Hepatocyte (in vitro differentiated cells): ENCODE measurements at places on chromosomes 7 and 10. TPM values are rescaled to one million over a fixed set of nuclear protein-coding genes. Genes with fewer than 3 reads are reported as not detected.

Gene HMX3
- not detected in 2 replicates for polyA plus RNA-seq

Gene CPA2
- polyA plus RNA-seq, result 284 and 303 TPM in 2 replicates

Gene TIMM23B
- 15.0 and 22.6 TPM in 2 replicates for polyA plus RNA-seq

Gene AGR2
- polyA plus RNA-seq, result 173 and 183 TPM in 2 replicates

Gene SFTPA1
- polyA plus RNA-seq, result not detected in 2 replicates

Gene TAS2R5
- 1.5 and 1.6 TPM in 2 replicates for polyA plus RNA-seq

Gene SYT15B
- 0.65 and 0.69 TPM in 2 replicates for polyA plus RNA-seq

Gene APBB1IP
- polyA plus RNA-seq, result 1.8 and 2.0 TPM in 2 replicates

Gene KEL
- polyA plus RNA-seq, result 12.7 and 12.8 TPM in 2 replicates

Gene OPN1SW
- 0.80 TPM in 1 of 2 replicates, not detected in the other for polyA plus RNA-seq

GRCh38 chr10:60453036-60453435 lies 63.4 kb upstream of the ANK3 start:
- H3K27me3 ChIP-seq, result no peaks in the 10 kb centered on the region
- no peaks in the 10 kb centered on the region for H3K4me1 ChIP-seq
- DNase-seq, result no peak
- no peaks in the 10 kb centered on the region for H3K36me3 ChIP-seq
- no peak overlapping the region for H3K27ac ChIP-seq
- no peak overlapping the region for H3K4me3 ChIP-seq

DNA sequence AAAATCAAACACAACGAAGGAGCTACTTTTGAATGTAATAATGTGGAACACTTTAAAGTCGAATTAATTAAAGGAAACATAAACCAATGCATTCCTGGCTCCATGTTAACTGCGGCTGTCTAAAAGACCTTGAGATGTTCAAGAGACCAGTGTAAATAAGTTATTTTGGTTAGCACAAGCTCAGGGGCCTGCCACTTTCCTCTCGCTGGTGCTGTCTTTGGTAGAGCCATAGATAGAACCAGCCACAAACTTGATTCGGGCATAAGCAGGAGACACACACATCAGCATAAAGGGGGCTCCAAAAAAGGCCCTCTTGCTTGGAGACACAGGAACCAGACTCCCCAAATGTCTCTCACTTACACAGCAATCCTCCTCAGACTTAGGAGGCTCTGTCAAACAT lies 121.6 kb upstream of the TBX20 start:
- H3K4me1 ChIP-seq, result peaks cover 18% of the 10 kb centered on the region
- H3K27ac ChIP-seq, result peak overlapping the region; percentile 54
- no peaks in the 10 kb centered on the region for H3K27me3 ChIP-seq
- no peak for DNase-seq
- no peak overlapping the region for H3K4me3 ChIP-seq

DNA sequence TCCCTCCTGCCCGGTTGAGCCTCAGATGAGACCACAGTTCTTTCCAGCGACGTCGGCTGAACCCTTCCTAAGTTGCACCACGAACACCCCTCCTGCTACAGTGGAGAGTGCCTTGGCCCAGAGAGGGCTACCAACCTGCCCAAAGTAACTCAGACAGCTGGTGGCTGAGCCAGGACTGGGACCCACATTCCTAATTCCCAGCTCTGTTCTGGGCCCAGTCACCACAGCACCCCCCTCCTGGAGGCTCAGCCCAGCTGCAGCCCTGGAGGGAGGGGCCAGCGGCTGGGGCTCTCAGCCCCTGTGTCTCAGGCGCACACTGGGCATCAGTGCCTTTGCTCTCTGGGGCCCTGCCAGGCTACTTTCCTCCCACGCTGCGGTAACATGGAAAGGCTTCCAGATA lies 10.6 kb downstream of the ATP6V1F start:
- no peak for DNase-seq
- H3K27me3 ChIP-seq, result peaks cover 7% of the 10 kb centered on the region
- H3K4me1 ChIP-seq, result peaks cover 8% of the 10 kb centered on the region
- H3K27ac ChIP-seq, result no peak overlapping the region
- no peaks in the 10 kb centered on the region for H3K36me3 ChIP-seq
- H3K4me3 ChIP-seq, result no peak overlapping the region

DNA sequence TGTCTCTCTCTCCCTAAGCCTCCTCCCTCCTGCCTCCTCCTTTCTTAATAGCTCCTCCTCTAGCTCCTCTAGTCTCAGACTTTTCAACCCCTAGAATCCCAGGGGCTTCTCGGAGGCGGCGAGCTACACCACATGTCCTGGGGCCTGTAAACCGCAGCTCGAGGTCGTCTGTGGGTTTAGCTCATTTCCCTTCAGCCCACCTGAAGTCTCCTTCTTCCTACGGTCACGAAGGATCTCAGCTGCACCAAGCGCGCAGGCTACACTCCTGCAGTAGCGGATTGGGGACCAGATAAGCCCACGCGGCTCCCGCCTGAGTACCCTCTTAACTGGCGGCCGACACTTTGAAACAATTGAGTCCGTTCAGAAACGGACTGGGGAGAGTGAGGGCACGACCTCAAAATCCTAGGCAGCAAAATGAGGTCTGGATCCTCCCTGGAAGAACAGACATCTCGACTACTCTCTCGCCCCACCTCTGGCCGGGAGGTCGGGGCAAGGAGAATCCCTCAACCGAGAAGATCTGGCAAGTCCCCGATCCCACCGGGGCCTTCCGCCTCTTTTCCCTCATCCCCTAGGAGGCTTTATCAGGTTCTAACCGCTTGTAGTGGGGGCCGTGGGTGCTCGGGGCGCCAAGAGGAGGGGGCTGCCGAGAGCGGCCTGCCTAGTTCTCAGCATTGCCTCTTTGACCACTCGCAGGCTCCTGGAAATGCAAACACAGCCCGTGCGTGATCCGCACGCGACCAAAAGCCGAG lies 1.3 kb upstream of the SORCS3 start:
- H3K36me3 ChIP-seq, result no peaks in the 10 kb centered on the region
- H3K27me3 ChIP-seq, result peaks cover 90% of the 10 kb centered on the region
- H3K4me1 ChIP-seq, result peaks cover 17% of the 10 kb centered on the region
- no peak overlapping the region for H3K27ac ChIP-seq
- DNase-seq, result no peak

GRCh38 chr7:45292481-45292880 lies 134.9 kb downstream of the RAMP3 start:
- no peaks in the 10 kb centered on the region for H3K4me1 ChIP-seq
- H3K27me3 ChIP-seq, result no peaks in the 10 kb centered on the region
- H3K36me3 ChIP-seq, result no peaks in the 10 kb centered on the region
- DNase-seq, result no peak

DNA sequence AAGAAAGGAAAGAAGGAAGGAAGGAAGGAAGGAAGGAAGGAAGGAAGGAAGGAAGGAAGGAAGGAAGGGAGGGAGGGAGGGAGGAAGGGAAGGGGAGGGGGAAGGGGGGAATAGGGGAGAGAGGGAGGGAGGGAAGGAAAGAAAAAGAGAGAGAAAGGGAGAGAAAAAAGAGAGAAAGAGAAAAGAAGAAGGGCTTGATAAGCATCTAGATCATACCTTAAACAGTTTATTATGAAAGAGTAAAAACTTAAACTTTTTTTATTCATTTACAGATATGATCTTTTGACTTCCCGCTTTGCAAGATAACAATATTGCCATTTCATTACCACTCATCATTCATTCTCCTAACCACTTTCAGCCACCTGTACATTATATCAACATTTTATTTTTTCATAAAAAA lies 53.6 kb upstream of the TMEM106B start:
- H3K27me3 ChIP-seq, result no peaks in the 10 kb centered on the region
- no peak overlapping the region for H3K27ac ChIP-seq
- H3K4me1 ChIP-seq, result no peaks in the 10 kb centered on the region
- H3K4me3 ChIP-seq, result no peak overlapping the region
- H3K36me3 ChIP-seq, result no peaks in the 10 kb centered on the region

- no peaks in the 10 kb centered on the region for H3K36me3 ChIP-seq
- no peaks in the 10 kb centered on the region for H3K4me1 ChIP-seq
- H3K4me3 ChIP-seq, result no peak overlapping the region
- no peaks in the 10 kb centered on the region for H3K27me3 ChIP-seq
These were observed 540.1 kb upstream of the FZD8 start for GRCh38 chr10:36182179-36182566.

- no peak overlapping the region for H3K4me3 ChIP-seq
- DNase-seq, result no peak
- H3K4me1 ChIP-seq, result no peaks in the 10 kb centered on the region
- H3K27ac ChIP-seq, result no peak overlapping the region
- no peaks in the 10 kb centered on the region for H3K27me3 ChIP-seq
- no peaks in the 10 kb centered on the region for H3K36me3 ChIP-seq
These were observed 155.0 kb downstream of the C7orf25 start for GRCh38 chr7:42756841-42757240.

DNA sequence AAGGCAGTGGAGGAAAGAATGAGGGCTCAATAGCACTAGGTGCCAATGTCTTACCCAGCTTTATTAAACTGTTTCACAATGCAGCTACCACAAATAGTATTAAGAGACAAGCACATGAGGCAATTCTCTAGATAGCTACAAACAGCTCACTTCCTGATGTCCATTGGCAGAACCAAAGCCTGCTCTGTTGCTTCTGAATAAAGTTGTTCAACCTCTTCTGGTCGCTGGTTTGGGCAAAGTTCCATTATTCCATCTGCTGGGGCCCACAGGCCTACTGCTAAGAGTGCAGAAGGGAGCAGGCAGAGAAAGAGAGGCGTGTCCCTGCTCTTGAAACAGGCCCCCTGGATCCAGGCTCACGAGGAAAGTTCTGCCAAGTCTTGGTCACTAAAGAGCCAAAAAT lies 173.9 kb downstream of the ZNF438 start:
- no peaks in the 10 kb centered on the region for H3K4me1 ChIP-seq
- no peak overlapping the region for H3K27ac ChIP-seq
- no peak overlapping the region for H3K4me3 ChIP-seq
- no peaks in the 10 kb centered on the region for H3K27me3 ChIP-seq
- DNase-seq, result peak; percentile 24
- no peaks in the 10 kb centered on the region for H3K36me3 ChIP-seq

GRCh38 chr7:31096198-31096876 lies 44.2 kb downstream of the ADCYAP1R1 start:
- no peak for DNase-seq
- H3K4me1 ChIP-seq, result no peaks in the 10 kb centered on the region
- no peak overlapping the region for H3K27ac ChIP-seq
- H3K27me3 ChIP-seq, result peaks cover 7% of the 10 kb centered on the region
- no peak overlapping the region for H3K4me3 ChIP-seq
- no peaks in the 10 kb centered on the region for H3K36me3 ChIP-seq

DNA sequence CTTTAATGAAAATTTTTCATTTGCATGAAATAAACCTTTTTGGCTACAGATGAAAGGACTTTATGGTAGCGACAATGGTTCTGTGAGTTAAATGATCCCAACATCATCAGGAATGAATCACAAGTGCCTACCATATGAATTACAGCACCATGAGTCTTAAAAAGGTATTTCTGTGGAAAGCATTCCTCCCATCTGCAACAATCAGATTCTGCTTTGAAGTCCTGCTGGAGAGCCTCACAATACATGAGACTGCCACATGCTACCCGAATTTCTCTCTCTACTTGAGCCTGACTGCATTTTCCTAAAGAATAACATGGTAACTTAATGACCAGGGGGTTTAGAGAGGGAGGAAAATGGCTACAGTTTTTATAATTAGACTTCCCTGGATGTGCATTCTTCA lies 190.3 kb downstream of the TWIST1 start:
- H3K27ac ChIP-seq, result no peak overlapping the region
- no peak overlapping the region for H3K4me3 ChIP-seq
- no peaks in the 10 kb centered on the region for H3K36me3 ChIP-seq

DNA sequence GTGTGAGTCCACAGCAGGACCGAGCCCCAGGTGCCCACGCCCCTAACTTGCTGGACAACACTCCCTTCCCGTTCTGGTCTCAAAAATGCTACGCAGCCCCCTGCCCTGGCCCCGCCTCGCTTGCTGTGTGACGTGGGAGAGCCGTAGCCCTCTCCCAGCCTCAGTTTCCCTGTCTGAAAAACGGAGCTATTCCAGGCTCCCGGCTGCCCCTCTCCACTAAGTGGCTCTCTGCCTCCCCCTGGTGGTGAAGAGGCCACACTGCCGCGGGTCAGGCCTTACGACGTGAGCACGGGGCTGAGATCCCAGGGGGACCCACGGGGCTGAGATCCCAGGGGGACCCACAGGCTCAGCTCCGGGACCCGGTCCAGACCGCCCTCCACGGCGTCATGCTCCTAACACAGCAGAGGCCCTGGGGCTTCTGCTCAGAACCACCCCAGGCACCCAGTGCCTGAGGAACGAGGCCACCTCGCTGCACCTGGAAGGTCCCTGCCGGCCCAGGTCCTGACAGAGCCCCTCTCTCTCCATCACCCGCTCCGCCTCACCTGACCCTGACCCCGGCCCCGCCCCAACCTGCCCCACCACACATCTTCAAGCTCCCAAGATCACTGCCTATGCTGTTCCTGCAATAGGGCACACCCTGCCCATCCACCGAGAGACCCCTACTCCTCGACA lies 26.7 kb downstream of the MICALL2 start:
- H3K27me3 ChIP-seq, result no peaks in the 10 kb centered on the region
- no peaks in the 10 kb centered on the region for H3K4me1 ChIP-seq
- no peaks in the 10 kb centered on the region for H3K36me3 ChIP-seq

GRCh38 chr10:28367929-28368484 lies 65.1 kb upstream of the MPP7 start:
- DNase-seq, result no peak
- peaks cover 14% of the 10 kb centered on the region for H3K4me1 ChIP-seq
- no peaks in the 10 kb centered on the region for H3K36me3 ChIP-seq
- H3K27ac ChIP-seq, result peak overlapping the region; percentile 6

- H3K36me3 ChIP-seq, result no peaks in the 10 kb centered on the region
- no peaks in the 10 kb centered on the region for H3K27me3 ChIP-seq
- no peak overlapping the region for H3K27ac ChIP-seq
- no peak for DNase-seq
- H3K4me1 ChIP-seq, result no peaks in the 10 kb centered on the region
These were observed 282.6 kb downstream of the AUTS2 start for GRCh38 chr7:69880840-69881239.

- no peaks in the 10 kb centered on the region for H3K27me3 ChIP-seq
- H3K4me1 ChIP-seq, result peaks cover 8% of the 10 kb centered on the region
- H3K27ac ChIP-seq, result no peak overlapping the region
- no peak overlapping the region for H3K4me3 ChIP-seq
These were observed 11.0 kb upstream of the FAS start for GRCh38 chr10:88979603-88980002.

DNA sequence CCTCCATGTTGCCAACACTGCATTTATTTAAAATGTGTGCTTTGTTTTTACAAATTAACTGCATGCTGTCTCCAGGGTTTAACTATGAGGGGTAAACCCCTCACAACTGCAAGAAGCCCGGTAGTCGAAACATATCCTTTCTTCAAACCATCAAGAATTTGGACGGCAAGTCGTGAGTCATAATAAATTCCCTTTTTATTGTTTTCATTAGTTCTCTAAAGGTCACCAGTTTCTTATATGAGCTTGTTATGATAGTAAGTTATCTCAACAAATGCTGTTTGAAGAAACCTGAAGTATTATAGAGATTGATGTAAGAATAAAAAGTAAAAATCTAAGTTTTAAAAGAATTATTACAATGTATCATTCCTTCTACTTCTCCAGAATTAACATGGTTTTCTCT lies 12.2 kb upstream of the FIGNL1 start:
- DNase-seq, result no peak
- no peaks in the 10 kb centered on the region for H3K27me3 ChIP-seq
- no peak overlapping the region for H3K27ac ChIP-seq
- no peak overlapping the region for H3K4me3 ChIP-seq
- H3K36me3 ChIP-seq, result no peaks in the 10 kb centered on the region

DNA sequence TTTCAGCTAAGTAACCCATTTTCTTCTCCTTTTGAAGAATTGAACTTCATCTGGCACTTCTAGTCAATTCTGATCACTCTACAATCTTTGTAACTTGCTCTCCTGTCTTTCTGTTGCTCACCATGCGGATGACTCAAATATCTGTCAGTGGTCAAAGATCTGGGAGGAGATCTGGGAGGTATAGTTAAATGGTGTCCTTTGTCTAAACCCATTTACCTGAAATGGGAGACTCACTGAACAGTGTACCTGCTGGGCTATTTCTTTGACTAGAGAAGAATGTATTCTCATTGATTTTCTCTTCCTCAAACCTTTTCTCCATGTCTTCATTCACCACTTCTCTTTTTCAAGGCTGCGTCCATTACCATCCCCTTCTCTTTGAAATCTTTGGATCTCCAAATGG lies 42.0 kb upstream of the PCLO start:
- H3K27ac ChIP-seq, result no peak overlapping the region
- no peaks in the 10 kb centered on the region for H3K36me3 ChIP-seq
- H3K4me3 ChIP-seq, result no peak overlapping the region
- H3K27me3 ChIP-seq, result no peaks in the 10 kb centered on the region
